Immature natural killer cell (primary cell): ENCODE measurements at places on chromosomes 1 and 21.
A peak's percentile ranks its signal among the peaks of the same experiment; 100 is the strongest.

DNA sequence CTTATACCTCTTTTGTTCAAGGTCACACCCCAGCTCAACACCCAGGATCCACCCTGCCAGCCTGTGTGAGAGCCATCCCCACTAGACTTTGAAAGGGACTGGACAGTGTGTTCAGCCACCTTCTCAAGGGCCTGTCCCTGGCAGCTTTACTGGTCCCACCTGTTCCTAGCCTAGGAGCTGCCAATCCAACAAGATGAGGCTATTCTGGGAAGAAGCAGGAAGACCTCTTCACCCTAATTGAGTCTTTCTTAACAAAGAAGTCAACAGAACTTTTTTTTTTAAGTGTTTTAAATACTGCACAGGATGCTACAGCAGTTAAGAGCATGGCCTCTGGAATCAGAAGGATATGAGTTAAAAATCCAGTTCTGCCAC, 95.8 kb upstream of the HOOK1 start:
- DNase-seq, result no peak

DNA sequence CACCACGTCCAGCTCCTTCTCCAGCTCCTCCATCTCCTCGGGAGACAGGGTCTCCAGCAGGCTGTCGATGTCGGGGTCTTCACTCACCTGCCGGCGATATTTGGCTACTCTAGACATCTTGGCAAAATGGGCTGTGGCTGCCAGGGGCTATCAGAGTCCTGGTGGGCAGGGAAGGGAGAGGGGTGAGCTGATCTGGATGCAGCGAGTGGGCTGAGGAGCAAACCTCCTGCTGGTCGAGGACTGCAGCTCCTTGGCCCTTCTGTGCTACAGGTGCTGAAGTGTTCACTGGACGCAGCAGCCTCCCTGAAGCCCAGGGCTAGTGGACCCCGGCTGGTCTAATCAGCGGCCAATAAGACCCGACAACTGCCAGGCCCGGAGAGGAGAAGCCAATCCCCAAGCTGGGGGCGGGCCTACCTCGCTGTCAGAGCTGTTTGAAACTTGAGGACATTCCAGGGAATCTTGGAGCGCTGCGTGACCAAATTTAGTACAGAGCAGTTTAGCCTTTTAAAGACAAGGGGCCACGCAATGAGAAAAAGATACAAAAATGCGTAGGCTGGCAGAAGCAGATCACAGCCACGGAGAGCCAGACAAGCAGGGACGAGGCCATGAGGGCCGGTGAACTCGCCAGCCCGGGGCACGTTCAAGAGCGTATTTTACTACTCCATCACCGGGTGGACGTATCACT, at the start of gene LMOD1:
Gene LMOD1, minus strand, starts transcription at position 325 of the 685 bp plus-strand sequence. Its CDS starts 208 bp downstream, at position 117.
- no peak for DNase-seq

- no peak for DNase-seq
Observed at GRCh38 chr1:24570265-24571125, 14.6 kb downstream of the NCMAP start.

- DNase-seq, result peak; percentile 48
Observed at GRCh38 chr1:39609618-39610331, 29.7 kb downstream of the HEYL start.

GRCh38 chr1:21491488-21492355, 17.5 kb upstream of the ALPL start:
- DNase-seq, result no peak

DNA sequence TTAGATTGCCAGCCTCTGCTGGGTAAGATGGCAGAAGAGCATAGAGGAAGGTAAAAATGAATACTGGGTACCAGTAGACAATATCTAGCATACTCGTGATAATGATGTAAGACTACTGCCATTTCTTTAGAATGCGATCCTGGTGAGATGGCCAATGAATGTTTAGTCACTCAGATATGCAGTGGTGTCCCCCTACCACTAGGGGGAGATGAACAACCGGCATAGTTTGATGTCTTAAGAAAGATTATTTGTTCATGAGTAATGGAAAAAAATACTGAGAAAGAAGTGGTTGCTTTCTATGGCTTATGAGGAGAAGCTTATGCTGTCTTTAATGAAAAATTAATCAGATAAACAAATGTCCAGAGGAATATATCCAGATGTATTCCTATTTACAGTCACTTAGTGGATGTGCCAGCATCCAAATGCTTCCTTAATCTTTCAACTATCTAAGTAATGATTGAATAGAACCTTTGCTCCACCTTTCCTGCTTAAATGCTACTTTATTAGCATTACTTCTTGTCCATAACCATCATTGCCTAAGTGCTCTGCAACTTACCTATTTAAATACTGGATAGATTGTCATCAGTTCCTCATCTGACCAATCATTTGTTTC, 256.6 kb downstream of the ST6GALNAC3 start:
- peak; percentile 14 for DNase-seq

- DNase-seq, result no peak
Observed at GRCh38 chr1:162856260-162856659, 4.7 kb downstream of the CCDC190 start.

DNA sequence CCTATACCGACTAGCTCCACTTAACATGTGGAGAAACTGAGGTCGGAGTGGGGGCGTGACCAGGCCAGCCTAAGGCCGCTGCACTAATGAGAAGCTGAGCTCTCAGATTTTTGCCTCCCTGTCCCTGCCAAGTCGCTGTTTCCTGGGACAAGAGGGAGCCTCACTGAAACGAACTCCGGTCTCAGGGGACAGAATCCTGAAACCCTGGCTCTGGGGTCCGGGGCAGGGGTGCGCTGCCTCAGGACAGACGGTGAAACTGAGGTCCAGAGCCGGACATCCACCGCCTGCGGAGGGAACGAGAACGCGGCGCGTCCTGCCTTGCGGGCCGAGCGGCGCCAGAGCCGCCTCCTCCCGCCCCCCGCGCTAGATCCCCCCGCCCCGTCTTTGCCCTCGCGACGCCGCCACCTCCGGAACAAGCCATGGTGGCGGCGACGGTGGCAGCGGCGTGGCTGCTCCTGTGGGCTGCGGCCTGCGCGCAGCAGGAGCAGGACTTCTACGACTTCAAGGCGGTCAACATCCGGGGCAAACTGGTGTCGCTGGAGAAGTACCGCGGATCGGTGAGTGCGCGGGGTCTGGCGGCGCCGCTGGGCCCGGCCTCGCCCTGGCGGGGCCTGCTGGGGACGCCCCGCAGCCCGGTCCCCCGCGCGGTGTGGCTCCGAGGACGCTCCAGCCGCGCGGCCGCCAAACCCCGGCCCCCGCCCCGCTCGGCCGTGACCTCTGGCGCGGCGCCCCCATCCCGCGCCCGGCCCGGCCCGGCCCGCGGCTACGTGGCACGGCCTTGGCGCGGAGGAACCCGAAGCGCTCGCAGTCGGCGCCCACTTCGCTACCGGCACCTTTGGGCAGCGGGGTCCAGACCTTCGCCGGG, at the start of gene GPX7:
Gene GPX7, plus strand, starts transcription at position 381 of the 865 bp plus-strand sequence. Its CDS starts 39 bp downstream, at position 420.
- DNase-seq, result peak; percentile 79

DNA sequence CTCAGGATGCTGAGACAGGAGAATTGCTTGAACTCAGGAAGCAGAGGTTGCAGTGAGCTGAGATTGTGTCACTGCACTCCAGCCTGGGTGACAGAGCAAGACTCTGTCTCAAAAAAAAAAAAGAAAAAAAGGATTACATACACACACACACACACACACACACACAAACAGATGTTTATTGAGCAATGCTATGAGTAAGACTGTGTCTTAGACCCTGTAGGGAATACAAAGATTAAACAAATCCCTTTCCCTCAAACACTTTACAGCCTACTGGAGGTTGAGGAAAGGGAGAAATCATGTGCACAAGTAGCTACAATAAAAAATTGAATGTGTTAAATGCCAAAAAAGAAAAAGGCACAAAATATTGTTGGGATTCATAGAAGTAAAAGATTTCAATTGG, 58.1 kb downstream of the RPAP2 start:
- no peak for DNase-seq

GRCh38 chr21:34052171-34052570, 21.2 kb upstream of the MRPS6 start:
- DNase-seq, result no peak

GRCh38 chr21:43588957-43589356, 70.3 kb downstream of the HSF2BP start:
- no peak for DNase-seq

DNA sequence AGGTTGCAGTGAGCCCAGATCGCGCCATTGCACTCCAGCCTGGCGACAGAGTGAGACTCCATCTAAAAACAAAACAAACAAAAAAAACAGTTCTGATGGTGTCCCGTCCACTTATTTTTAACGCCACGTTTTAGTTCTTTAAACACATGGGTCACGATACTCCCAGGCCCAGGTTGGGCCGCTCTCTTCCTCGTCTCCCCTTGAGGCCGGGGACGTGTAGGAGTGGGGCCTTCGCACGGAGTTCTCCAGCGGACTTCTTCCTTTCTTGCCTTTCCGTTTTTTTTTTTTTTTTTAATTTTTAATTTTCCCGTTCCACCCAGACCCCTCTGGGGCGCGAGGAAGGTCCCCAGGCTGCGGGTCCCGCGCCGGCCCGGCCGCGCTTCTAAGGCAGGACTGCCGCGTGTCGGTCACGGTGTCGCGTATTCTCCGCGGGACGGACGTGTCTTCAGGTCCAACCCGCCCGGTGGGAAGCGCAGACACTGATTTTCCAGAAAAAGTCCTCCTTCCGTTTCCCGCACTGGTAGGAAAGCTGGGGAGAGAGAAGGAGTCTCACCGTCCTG, 47.5 kb upstream of the SLC19A1 start:
- no peak for DNase-seq

DNA sequence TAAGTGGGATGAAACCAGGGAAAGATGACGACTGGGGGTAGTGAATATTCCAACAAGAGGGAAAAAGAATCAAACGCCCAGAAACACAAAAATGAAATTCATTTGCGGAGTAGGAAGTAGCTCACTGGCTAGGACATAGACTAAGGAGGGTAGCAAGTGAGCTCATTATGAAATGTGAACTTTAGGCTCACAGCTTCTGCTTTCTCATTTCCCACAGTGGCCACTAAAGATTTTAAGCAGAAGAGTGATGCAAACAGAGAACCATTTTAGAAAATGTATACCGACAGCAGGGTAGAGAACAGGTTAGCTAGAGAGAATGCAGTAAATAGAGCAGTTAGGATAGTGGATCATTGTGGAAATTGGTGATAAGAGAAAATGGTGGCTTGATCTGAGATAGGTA, 3.5 kb downstream of the CD48 start:
- DNase-seq, result no peak
